ENCODE measurements at places on chromosomes 12 and 14.

GRCh38 chr14:81990312-81990761 lies 456.7 kb upstream of the SEL1L start:
- peak; percentile 10 for DNase-seq

GRCh38 chr14:74519316-74520074 lies 25.9 kb downstream of the ISCA2 start:
- DNase-seq, result no peak

GRCh38 chr14:103330536-103330935 lies 3.5 kb upstream of the EIF5 start:
- DNase-seq, result no peak

DNA sequence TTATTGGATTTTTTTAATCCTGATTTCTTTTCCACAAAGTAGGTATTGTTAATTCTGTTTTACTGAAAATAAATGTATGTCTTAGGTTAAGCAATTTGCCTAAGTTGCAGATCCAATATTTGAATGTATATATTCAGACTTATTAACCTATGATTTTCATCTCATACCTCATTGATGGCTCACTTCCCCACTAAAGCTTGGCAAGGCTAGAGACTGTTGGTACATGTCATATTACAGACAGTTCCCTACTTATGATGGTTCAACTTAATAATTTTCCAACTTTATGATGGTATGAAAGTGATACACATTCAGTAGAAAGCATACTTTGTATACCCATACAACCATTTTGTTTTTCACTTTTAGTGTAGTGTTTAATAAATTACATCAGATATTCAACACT lies 33.2 kb upstream of the KCNH3 start:
- DNase-seq, result peak; percentile 12

GRCh38 chr12:48105321-48105866 lies 485 bp downstream of the SENP1 start:
- DNase-seq, result peak; percentile 12

- no peak for DNase-seq
Observed at GRCh38 chr14:90545382-90545781, 148.6 kb downstream of the CALM1 start.

GRCh38 chr12:12483438-12483837 lies 79.2 kb downstream of the DUSP16 start:
- DNase-seq, result no peak

GRCh38 chr14:91897106-91897701 lies 29.9 kb upstream of the TC2N start:
- peak; percentile 71 for DNase-seq

GRCh38 chr12:47979166-47979565 lies 15.8 kb downstream of the TMEM106C start:
- no peak for DNase-seq

- no peak for DNase-seq
Observed at GRCh38 chr12:24177889-24178288, 228.4 kb upstream of the SOX5 start.
